Activated T-cell treated with anti-CD3 and anti-CD28 coated beads, Interleukin-2, amount 50 U/mL, for 1 hour (primary cell): ENCODE measurements at places on chromosomes 7 and 10.

DNA sequence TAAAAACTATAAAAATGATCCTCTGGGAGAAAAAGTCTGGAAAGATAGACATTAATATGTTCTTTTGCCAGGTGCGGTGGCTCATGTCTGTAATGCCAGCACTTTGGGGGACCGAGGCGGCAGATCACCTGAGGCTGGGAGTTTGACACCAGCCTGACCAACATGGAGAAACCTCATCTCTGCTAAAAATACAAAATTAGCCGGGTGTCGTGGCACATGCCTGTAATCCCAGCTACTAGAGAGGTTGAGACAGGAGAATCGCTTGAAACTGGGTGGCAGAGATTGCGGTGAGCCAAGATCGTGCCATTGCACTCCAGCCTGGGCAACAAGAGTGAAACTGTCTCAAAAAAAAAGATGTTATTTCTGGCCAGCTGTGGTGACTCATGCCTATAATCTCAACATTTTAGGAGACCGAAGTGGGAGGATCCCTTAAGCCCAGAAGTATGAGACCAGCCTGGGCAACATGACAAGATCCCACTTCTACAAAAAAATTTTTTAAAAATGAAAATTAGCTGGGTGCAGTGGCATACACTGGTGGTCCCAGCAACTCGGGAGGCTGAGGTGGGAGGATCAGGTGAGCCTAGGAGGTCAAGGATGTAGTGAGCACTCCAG, 101.9 kb upstream of the LRRN3 start:
- DNase-seq, result no peak

GRCh38 chr7:36810032-36810431, 85.7 kb upstream of the AOAH start:
- DNase-seq, result no peak

- peak; percentile 48 for DNase-seq
Measured at GRCh38 chr10:84329986-84330651, 1.7 kb downstream of the CCSER2 start.

DNA sequence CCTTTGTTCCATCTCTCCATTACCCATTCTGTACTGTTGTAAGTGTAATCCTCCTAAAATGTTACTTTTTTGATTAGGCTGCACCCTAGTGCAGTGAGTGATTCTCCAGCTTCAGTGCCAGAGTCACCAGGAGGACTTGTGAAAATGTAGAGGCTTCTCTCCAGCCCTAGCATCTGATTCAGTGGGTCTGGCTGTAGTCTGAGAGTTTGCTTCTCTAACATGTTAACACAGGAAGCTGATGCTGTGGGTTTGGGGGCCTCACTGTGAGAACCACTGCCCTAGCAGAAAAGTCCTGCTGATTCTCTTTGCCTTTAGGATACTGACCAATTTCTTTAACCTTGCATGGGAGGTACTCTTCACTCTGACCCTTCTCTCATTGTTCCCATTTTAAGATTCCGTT, 24.4 kb downstream of the CSGALNACT2 start:
- no peak for DNase-seq

GRCh38 chr7:155702616-155703015, 58.2 kb downstream of the RBM33 start:
- no peak for DNase-seq

GRCh38 chr10:108894402-108895301, 1028.7 kb downstream of the XPNPEP1 start:
- DNase-seq, result no peak

GRCh38 chr7:123993996-123994395, 38.9 kb downstream of the TMEM229A start:
- no peak for DNase-seq

DNA sequence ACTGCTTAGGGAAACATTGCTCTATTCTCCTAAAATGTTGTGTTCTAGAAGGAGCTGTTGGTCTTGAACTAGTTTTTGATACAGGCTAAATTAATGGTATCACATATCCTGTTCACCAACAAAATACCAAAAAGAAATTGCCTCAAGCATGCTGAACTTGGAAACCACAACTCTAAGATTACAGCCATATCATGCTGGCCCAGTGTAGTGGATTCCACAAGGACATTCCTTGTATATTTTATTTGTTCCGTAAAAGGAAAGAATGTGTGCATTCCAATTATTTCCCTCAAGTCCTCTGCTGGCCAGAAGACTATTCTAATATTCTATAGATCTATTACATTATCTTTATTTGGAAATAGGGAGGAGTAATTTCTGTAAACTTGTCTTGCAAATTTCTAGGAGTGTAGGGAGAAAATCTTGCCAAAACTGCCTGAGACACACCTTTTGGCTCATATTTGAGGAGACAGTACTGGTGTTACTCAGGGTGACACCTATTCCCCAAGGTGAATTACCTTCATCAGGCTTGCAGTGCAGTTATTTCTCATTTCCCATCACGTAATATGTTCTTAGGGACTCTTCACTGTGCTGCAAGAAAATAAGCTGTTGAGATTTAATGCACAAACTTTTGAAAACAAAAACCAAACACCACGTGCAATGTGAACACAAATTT, 1.9 kb upstream of the NEBL start:
- no peak for DNase-seq

GRCh38 chr10:67306588-67307205, 380.9 kb downstream of the LRRTM3 start:
- DNase-seq, result no peak

DNA sequence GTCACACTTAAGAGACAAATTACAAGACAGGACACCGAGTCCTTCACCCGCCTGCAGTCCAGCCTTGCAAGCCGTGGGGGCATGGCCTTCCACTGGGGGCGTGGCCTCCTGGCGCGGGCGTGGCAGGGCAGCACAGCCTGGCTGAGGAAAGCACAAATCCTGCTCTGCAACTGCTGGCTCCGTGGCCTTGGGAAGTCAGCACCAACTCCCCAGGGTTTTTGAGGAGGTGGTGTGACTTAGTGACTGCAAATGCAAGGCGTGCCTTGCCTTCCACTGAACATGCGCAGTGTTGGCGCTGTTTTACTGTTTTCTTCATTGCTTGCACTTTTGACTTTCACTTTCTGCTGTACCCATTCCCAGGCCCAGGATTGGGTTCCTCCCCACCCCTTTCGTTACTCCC, 12.9 kb upstream of the BMS1 start:
- no peak for DNase-seq

- DNase-seq, result no peak
Measured at GRCh38 chr7:31408140-31408729, 67.7 kb upstream of the NEUROD6 start.

- no peak for DNase-seq
Measured at GRCh38 chr10:123245264-123245663, 91.1 kb downstream of the BUB3 start.

DNA sequence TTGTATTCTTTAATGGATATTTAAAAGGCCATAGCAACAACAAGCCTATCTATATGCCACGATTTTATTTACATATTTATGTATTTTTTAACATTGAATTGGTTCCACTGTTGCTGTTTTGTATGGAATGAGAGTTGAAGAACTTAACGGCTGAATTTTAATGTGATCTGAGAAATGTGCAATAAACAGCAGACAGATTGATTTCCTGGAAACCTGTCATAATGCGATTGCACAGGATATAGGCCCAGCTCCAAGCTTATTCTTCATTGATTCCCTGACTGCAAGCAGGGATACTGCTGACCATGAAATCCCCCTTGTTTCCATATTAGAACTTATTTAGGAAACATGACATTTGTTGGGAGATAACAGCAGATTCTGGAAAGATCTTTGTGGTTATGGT, 195.6 kb downstream of the KCND2 start:
- DNase-seq, result no peak

- DNase-seq, result no peak
Measured at GRCh38 chr10:119494236-119495020, 48.1 kb downstream of the RGS10 start.

DNA sequence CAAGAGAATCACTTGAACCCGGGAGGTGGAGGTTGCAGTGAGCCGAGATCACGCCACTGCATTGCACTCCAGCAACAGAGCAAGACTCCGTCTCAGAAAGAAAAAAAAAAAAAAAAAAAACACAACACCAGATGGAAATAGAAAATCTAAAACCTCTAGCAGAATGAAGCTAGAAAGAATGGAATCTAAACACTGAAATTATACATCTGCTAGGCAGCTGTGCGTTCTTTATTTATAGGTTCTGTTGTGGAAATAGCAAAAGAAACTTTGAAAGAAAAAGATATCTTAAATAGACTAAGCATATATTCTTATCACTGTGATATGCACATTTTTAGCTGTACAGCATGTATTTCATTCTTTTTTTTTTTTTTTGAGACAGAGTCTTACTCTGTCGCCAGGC, 17.1 kb downstream of the BMPR1A start:
- no peak for DNase-seq

DNA sequence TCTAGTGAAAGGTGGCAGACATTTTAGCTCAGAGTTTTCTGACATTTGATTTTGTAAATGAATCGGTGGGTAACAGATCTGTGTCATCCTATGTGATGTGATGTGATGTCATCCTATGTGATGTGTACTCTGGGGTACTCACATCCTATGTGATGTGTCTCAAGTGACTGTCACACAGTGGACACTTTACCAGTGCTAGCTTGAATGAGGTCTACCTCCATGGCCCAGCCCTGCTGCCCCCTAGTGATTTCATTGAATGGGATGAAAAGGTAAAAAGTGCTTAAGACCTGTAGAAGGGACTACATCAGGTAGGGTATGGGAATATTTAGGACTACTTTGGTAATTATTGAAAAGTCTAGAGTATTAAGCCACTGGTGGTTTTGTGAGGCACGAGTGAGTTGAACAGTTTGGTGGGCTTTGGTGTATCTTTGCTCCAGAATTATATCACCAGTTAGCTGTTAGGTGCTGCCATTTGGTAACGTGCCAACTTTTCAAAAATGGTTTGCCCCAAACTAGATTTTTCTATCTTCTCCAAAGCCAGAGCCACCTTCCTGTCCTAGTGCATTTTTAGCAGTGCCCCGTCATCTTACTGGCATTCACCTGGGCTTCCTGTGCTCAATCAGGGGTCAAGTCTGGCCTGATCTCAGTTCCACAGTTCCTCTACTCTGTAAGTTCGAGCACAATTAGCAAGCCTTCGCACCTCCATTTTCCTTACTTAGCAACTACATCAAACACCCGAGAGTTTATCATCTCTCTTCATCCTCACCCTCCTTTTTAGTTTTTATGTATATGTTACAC, 9.7 kb downstream of the EIF4H start:
- DNase-seq, result no peak

DNA sequence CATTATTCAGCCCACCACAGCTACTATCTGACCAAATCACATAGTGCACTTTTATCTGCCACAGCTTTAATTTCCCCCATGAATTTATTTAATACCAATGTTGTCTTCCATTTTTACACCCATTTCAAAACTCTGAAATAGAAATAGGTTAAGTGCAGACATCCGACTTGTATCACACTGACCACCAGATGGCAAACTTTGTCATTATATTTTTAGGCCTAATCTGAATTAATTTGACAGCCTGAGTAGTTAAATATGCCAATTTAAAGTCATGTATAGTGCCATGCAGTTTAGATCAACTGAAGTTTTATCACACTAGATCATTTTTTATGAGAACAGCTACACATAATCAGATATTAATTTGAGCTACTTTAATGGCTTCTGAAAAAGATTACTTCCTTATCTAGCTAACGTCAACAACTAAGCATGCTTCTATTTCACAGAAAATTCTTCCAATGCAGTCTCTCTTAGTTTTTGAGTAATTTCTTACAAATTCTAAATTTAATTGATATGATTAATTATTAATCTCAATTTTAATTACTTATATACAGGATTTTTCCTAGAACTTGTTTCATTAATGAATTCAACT, 566.4 kb downstream of the GFRA1 start:
- no peak for DNase-seq

DNA sequence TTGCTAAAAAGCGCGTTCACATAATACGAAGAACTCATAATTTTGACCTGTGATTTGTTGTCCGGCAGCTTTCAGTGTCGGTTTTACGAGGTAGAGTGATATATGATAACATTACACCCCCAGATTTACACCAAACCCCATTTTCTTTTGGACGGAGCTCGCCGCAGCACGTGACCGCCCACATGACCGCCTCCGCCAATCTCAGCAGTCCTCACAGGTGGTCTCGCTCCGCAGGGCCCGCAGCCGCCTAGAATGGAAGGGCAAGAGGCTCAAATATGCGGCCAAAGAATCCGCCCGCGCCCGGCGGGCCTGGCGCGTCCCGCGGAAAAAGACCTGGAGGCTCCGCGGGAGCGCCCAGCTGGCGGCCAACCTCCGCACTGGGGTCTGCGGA, at the start of gene HOXA7:
HOXA7 (minus strand) TSS at position 168 of the 391 bp plus-strand sequence; CDS start at position 38, 130 bp downstream.
- no peak for DNase-seq

DNA sequence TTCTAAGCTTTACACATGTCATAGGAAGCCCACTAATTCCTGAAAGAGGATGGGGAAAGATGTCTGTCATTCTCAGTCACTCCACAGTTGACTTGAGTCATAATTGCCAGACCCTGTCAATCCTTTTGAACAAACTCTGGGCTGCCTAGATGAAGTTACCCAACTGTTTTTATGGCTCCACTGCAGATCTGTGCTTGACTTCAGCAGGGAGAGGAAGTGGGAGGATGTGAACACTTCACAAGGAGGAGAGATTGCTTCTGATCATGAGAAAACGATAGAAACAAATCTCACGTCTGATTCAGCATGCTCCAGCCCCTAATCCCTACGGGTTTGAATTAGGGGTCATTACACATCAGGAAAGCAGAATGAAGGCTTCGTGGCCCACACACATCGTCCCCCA, 596.6 kb upstream of the CELF2 start:
- DNase-seq, result no peak

DNA sequence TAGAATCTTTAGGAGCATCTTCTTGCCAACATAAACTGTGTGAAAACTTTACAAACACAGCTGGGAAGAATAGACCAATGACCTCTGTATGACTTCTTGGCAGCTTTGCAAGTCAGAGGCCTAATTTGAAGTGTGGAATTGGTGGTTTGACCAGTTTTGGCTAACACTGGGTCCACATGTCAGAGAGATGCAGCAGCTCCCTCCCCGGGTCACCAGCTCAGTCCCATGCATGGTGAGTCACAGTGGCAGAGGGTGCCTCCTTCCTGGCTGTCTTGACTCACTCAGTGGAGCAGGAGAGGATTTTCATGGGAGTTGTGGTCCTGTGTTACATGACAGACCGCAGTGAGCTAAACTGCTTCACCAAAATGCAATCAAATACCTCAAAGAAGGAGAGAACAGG, 8.2 kb upstream of the STARD3NL start:
- no peak for DNase-seq

DNA sequence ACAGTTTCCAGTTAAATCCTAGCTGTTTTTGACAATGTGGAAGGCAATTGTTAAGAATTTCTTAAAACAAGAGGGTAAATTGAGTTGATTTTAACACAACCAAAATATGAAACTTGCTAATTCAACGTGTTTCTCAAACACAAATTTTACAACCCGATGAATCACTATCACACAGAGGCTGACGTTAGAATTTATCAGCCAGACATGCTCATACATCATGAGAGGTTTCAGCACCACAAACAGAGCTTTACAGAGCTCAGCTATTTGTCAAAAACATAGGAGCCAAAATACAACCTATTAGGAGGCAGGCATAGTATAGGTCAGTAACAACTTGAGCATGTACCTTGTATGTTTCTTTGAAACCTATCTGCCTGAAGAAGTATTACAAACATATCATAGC, 36.1 kb downstream of the LRRN3 start:
- DNase-seq, result no peak

GRCh38 chr7:44338600-44338999, 13.2 kb upstream of the CAMK2B start:
- DNase-seq, result no peak
